ENCODE measurements at places on chromosomes 2 and 18. TPM values are rescaled to one million over a fixed set of nuclear protein-coding genes. Genes with fewer than 3 reads are reported as not detected.

The IL1R1 gene
- total RNA-seq = not detected

GRCh38 chr2:85986121-85986520 lies 97.3 kb upstream of the ST3GAL5 start:
- no peak for DNase-seq

GRCh38 chr18:35344736-35345459 lies 678 bp upstream of the ZNF24 start:
- DNase-seq = no peak

DNA sequence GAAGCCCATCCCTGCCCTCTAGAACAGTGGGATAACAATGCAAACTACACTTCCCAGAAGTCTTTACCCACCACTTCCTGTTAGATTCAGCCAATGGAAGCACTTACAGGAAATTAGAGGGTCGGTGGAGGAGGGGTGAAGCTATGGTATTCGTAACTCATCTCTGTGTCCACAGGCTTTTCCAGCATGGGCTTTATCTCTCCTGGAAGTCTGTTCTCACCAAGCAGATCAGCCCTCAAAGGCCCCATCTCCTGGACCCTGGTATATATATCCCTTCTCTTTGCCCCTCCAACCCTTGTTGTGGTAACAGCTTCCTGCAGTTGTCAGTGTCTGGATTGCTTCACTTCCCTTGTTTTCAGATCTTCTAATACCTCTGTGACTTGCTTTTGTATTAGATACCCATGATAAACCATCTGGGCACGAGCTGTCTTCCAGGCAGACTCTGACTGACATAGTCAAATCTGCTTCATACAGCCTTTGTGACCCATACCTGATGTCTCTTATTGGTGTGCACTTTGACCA lies 475.0 kb upstream of the POU3F3 start:
- peak; percentile 19 for DNase-seq

DNA sequence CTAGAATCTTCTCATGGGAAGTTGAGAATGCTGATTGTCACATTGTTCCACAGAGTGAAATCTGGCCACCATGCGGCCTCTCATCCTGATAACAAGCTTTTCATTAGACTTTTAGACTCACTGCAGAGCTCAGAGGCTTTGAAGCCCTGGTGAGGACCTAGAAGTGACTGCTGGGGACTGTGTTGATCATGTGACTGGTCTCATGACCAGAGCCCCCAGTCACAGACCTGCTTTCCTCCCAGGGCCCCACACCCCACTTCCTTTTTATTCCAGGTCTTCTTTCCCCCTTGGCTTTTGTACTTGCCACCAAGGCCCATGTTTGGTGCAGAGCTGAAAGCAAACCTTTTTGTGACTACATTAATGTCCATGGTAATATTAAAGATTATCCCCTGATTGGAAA lies 45.2 kb downstream of the PRKCE start:
- no peak for DNase-seq

GRCh38 chr2:235055891-235056516 lies 104.2 kb downstream of the SH3BP4 start:
- no peak for DNase-seq

Measured in neural crest cell (in vitro differentiated cells).